ENCODE measurements at places on chromosomes 7 and 10.

GRCh38 chr10:100065084-100065660, 16.5 kb downstream of the CPN1 start:
- no peak for DNase-seq

DNA sequence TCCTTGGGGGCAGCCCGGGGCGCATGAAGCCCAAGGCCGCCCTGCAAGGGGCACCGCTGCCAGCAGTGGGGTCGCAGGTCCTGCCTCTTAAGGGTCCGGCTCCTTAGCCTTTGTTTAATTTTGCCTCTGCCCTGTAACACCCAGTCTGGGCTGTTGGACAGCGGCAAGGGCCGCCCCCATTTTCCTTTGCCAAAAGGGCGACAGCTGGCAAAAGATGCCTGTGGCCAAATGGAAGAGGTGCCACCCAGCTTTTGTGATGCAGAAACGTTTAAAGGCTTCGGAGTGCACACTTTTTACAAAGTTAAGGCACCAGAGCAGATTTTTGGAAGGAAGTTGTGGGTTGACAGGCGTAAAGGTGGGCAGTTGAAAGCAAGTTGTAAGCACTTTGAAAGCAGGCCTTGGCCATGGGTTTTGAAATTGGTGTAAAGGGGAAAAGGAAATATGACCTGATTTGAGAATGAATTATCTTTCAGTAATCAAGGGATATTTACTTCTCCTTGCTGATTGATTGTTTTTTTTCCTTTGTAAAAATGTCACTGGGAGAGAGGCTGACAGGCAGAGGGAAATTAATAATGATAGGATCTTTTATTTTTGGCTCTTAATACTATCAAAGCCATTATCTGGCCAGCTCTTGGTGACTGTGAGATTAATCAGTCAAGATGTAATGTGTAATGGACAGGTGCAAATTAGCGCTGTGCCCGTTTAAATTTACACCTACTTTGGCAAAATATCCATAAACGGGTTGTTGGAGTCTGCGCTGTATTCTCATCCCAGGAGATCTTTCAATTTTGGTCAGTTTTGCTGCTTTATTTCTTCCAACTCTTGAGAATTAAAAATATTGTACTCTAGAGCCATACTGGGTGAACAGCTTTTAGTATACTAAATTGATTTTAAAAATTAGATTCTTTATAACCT, 1.2 kb downstream of the CASD1 start:
- peak; percentile 3 for DNase-seq

DNA sequence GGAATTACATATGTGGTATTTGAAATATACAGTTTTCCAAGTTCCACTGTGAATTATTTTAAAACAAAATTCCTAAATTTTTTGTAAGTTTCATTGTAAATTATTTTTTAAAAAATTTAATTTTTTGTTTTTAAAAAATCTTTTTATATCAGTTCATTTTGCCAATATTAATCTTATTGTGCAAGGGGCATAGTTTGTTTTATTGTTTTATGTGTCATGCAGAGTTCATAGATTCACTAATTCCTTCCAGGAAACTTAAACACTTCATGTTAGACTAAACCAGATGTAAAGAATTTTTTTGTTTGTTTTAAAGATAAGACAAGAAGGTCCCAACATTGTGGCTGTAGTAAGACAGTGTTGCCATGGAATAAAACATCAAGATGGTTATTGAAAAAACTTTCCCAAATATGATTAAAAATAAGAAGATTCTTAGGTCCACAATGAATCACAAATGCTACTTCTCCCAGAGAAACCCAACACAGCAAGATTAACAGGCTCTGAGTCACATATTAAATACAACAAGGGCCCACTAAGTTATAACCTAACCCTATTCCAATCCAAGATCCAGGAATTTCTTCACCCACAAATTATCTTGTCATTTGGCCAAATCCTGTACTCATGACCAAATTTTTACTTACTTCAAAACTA, 464.7 kb upstream of the IGFBP3 start:
- no peak for DNase-seq

DNA sequence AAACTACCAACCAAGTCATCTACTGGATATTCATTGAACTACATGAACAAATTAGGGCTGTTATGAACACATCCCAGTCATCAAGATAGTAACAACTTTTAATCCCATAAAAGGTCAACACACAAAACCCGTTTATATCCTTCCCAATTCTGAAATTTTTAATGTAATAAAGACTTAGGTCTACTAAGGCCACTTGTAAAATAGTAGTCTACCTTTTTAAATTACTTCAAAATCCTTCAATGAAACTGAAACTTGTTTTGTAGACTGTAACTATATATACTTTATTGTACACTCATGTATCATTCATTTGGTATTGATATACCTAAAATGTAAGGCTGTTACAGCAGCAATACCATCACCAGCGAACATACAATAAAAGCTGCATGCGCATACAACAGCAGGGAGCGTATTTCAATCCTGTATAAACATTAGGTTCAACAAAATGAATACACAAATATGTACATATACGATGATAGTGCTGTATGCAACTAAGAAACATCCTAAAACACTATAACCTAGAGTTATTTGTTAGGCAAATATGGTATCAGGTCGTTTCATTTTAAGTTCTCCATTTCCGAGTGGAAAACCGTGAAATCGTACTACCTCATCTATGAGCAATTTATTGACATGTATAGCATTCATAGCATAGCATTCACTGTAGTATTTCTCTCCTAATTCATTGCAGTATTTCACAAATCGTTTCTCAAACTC, 973 bp downstream of the ATAD1 start:
- no peak for DNase-seq

DNA sequence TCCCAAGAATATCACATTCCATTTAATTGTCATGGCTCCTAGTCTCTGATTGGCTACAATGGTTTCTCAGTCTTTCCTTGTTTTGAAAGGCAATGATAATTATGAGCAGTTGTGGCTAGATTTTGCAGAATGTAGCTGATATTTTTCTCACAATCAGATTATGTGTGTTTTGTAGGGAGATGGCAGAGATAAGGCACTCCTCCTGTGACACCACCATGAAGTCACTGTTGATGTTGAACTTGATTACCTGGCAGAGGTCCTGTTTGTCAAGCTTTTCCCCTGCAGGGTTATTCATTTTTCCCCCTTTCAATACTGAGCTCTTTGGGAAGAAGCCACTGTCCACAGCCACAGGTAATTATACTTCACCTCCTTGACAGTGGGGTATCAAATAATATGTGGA, 602.9 kb upstream of the PFKP start:
- DNase-seq = no peak

GRCh38 chr7:105792488-105793370, 83.7 kb downstream of the ATXN7L1 start:
- no peak for DNase-seq

DNA sequence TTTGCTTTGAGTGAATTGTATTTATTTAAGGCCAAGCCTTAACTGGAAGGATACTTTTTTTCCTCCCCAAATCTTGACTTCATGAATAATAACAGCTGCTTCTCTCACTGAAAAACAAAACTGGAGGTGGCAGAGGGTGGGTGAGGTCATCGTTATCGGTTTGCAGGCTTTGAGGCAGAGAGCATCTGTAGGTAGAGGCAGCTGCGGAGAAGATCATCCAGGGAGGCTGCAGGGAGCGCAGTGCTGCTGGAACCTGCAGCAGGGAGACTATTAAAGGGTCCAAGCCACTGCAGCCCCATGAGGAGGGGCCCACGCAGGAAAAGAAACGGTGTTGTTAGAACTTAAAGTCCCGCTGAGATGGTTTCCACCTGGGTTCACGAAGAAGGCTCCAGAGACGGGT, 112.1 kb upstream of the SDK1 start:
- DNase-seq = no peak

DNA sequence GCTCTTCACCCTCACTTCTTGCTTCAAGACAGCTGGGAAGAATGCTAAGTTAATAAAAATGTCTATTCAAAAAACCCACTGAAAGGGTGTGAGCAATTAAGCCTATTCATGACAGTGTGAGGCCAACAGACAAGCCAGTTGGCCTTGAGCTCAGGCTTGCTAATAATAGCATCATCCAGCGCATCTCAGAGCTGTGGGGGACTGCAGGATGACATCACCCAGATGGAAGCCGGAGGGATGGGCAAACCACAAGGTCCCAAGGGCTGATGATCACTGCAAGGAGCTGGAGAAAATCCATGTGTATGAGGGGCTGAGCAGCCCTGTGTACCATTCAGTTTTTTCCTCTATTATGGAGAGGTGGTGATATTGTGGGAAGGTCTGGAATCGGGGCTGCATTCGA, 770.4 kb downstream of the TNS3 start:
- no peak for DNase-seq

DNA sequence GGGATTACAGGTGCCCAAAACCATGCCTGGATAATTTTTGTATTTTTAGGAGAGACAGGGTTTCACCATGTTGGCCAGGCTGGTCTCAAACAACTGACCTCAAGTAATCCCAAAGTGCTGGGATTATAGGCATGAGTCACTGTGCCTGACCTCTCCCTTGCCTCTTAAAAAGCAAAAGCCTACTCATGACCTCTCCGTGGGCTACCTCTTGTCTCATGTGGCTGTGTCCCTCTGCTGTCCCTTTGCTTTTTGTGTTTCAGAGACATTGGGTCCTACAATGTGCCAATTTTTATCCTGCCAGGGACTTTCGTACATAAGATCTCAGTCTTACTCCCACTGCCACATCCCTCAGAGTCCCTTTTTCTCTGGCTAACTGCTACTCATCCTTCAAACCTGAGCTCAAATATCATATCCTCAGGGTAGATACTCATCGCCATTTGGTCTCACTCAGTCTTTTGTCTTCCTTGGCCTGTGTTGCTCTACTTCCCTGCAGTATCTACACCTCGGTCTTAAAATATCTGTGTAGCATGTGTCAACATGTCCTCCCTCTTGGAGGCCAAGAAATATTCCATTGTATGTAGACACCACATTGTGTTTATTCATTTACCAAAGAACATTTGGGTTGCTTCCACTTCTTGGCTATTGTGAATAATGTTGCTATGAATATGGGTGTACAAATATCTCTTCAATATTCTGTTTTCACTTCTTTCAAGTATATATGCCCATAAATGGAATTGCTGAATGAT, 465.0 kb upstream of the KLF6 start:
- no peak for DNase-seq

DNA sequence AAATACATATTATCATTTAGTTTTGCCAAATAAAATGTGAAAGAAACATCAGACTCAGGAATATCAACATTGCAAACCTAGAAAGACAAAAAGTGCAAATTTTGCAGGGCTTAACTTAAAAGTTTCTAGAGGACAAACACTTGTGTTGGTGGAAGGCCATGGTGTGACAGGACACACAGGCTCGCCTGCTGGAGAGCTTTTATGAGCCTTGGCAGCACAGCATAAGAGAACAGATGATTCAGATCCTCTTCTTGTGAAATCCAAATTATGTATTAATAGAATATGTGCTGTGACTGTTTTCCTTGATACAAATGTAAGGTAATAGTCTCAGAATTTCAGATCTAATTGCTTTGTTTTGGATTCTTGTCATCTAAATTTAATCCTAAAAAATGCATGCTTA, 72.9 kb upstream of the ABCB5 start:
- DNase-seq = no peak

DNA sequence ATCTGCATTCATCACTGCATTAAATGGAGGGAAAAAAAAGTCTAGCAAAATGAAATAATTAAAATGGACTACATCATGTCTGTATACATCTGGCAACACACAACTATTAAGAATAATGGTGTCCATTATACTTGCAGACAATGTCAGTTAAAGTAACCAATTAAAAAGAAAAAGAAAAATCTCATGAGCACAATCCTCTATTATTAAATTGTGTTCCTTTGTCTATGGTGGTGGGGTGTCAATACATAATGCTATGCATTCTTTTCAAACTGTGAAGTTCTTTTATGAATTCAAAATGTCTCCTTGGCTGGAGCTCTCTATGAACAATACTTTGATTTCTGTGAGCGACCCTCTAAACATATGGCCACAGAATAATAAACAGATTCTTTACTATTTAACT, 63.5 kb downstream of the NRP1 start:
- DNase-seq = no peak

DNA sequence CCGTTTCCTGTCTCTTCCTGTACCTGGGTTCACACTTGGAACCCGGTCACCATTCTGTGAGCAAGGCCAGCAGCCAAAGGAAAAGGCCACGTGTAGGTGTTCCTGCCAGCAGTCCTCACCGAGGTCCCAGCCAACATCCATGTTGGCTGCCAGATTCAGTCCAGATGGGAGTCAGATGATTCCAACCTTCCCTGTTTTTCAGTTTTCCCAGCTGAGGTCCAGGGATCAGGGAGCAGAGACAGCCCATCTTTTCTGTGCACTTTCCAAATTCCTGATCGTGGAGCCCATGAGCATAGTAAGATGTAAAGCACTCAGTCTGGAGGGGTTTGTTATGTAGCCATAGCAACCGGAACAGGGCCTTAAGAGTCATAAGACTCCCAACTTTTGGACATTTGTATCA, 3.9 kb upstream of the PVRIG start:
- DNase-seq = no peak

DNA sequence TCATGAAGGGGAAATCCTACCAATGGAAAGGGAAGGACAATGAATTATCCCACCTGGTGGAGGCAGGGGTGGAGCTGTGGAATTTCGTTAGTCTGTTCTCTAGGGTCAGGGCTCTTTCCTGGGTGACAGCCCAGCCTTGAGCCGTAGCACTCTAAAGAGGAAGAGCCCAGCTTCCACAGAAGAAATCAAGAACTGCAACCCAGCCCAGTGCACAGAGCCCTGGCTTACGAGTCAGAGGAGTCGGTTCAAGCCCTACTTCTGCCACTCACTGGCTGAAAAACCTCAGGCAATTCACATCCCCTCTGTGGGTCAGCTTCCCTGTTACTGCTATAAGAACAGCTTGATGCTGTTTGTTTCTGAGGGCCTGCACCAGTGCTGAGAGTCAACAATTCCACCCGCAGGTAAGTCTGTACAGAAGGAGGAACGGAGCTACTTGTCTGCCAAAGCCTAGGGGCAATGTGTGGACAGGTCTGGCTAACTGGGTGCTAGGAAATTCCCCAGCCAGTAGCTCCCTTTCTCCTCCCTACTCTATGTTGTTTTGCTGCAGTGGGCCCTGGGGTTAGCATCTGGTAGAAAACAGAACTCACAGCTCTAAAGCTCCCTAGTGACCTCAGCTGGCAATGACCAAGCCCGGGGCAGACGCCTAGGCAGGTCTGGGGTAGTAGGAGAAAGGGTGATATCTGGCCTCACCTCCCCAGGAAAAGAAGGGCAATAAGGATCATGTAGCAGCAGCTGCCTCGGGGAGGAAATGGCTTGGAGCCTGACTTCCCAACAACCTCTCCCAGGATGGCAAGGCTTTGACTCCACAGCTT, 3.3 kb downstream of the AVPI1 start:
- no peak for DNase-seq

All from T-helper 9 cell (primary cell).